Jurkat, Clone E6-1 (cell line): ENCODE measurements at places on chromosomes 1 and 21.

DNA sequence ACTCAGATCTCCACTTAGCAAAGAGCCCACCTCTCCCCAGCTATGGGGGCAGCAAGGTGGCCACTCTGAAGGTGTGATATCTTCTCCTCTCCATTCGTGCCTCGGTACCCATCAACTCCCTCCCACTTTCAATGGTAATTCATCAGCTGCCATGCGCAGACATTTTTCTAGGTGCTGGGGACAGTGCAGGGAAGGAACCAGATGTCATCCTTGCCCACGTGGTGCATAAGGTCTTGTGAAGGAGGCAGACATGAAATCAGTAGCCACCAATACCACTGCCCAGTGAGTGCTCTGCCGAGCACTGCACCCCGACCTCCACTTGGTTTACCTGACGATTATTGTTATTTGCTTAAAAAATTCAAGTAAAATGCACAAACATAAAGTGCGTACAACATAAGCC lies 76.3 kb upstream of the CSF3R start:
- DNase-seq = no peak

GRCh38 chr1:63073309-63074306 lies 248.8 kb upstream of the FOXD3 start:
- DNase-seq = no peak

GRCh38 chr1:168466714-168467131 lies 77.1 kb downstream of the XCL2 start:
- DNase-seq = no peak

DNA sequence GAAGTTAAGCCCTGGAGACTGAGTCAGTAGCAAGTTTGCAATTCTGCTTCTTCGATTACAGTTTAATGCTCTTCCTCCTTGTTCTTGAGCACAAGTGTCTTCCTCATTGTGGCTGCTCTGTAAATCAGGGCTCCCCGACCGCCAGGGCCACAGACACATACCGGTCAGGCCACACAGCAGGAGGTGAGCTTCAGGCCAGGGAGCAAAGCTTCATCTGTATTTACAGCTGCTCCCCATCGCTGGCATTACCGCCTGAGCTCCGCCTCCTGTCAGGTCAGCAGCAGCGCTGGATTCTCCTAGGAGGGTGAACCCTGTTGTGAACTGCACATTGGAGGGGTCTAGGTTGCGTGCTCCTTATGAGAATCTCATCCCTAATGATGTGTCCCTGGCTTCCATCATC lies 1.7 kb upstream of the TRAPPC10 start:
- no peak for DNase-seq

DNA sequence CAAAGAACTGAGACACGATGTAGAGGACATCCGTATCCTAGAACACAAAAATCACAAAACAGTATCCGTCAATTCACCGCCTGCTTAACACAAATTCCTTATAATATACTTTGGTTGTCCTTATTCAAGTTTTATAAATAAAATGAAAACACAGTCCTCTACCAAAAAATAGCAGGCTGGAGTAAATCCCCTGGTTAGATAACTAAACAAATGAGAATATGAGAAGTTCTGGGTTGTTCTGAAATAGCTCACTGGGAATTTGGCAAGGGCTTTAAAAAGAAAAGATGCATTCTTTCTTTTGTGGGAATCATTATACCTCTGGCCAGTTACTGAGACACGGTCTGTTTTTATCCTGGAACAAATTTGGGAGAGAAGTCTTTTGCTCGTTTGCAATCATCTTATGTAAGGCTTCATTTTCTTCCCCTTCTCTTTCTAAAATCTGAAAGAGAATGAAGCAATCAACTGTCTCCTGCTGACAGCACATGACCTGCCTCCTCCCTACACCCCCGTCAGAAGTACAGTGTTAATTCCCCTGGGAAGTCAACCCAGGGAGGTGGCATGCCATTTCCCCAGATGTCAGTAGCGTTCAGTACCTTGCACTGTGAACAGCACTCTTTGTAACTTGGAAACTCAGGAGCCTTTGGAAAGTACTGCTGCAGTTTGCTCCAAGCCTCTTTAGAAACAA lies 37.1 kb upstream of the RAP1GAP start:
- DNase-seq = no peak

DNA sequence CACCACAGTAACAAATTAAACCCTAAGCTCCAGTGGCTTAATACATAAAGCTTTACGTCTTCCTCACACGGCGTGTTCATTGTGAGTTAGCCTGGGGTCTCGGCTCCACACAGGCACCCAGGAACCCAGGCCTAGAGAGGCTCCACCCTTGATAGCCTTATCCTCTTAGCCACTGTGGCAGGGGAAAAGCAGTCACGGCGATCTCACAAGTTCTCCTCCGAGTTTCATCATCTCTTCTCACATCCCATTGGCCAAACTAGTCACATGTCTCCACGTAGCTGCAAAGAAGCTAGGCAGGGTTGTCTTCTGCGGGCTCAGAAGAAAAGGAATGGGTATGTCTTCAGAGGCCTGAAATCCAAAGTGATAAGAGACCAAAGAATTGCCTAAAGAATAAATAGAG lies 122.3 kb upstream of the GRIK3 start:
- DNase-seq = no peak

GRCh38 chr1:44154049-44154448 lies 12.6 kb upstream of the KLF18 start:
- DNase-seq = no peak

DNA sequence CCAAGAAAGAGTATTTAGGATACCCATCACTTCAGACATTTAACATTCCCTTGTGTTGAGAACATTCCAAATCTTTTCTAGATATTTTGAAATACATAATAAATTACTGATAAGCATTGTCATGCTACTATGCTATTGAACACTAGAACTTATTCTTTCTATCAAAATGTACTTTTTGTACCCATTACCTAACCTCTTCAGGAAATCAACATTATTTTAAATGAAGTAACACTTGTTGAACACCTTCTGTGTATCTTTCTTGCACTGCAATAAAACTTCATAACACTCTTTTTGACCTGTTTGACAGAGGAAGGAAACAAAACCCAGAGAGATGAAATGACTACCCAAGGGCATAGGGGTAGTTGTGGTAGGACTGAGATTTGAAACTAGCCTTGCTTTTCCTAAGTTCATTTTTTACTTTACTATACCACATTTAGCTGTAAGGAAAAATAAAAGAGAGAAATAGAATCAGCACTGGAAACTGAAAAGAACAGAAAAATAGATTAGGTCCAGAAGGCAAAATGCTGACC lies 99.4 kb downstream of the UCHL5 start:
- DNase-seq = no peak

- no peak for DNase-seq
These were observed 13.9 kb upstream of the LY9 start for GRCh38 chr1:160781914-160782689.

DNA sequence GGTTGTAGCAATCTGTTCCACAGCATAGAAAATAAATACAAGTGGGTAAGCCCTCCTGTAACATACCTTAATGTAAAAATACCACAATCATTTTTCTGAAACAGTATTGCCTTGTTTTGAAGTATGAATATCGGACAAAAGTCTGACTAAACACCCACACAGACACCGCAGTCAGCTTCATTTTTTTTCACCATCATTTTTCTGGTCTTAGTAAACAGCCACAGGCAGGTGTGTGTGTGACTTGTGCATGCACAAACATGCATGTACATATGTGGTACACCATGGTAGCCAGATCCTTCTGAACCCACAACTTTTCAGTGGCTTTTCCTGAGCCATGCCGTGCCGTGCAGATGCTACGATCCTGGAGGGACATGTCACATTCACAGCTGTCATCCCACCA lies 261.7 kb downstream of the PCP4 start:
- DNase-seq = no peak

DNA sequence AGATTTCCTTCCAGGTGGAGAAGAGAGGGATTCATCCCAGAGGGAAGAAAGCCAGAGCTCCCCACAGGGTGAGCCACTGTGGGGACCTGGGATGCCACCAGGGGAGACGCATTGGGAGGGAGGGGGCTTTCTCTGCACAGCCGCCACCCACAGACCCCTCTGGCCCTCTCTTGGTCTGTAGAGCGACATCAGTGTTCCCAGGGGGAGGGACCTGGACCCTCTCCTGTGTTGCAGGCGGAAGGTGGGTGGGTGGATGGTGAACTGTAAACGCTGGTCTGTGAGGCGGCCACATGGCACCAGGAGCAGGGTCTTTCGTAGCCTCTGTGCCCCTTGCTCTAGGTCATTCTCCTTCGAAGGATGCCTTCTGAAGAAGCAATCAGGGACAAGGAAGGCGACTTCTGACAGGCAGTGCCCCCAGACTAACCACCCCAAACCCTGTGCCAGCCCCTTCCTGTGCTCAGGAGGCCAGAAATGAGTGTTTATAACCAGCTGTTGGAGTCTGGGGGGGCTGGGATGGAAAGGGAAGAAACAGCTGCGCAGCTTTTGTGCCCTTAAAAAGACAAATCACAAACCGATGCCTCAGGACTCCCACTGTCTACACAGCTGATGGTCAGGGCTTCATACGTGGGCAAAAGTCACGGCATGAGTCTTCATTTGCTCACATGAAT lies 121.4 kb upstream of the ZBTB40 start:
- DNase-seq = no peak

DNA sequence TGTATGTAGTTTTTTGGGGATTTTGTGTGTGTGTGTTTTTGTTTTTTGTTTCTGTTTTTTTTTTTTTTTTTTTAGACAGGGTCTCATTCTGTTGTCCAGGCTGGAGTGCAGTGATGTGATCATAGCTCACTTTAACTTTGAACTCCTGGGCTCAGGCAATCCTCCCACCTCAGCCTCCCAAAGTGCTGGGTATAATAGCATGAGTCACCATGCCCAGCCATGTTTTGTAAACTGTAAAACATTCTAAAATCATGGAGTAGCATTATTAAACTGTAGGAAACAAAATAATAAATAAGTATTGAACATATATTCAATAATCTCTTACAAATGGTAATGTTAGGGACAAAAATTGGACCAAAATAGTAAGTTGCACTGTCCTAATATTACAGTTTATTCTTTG lies 124.0 kb downstream of the FAF1 start:
- DNase-seq = no peak

DNA sequence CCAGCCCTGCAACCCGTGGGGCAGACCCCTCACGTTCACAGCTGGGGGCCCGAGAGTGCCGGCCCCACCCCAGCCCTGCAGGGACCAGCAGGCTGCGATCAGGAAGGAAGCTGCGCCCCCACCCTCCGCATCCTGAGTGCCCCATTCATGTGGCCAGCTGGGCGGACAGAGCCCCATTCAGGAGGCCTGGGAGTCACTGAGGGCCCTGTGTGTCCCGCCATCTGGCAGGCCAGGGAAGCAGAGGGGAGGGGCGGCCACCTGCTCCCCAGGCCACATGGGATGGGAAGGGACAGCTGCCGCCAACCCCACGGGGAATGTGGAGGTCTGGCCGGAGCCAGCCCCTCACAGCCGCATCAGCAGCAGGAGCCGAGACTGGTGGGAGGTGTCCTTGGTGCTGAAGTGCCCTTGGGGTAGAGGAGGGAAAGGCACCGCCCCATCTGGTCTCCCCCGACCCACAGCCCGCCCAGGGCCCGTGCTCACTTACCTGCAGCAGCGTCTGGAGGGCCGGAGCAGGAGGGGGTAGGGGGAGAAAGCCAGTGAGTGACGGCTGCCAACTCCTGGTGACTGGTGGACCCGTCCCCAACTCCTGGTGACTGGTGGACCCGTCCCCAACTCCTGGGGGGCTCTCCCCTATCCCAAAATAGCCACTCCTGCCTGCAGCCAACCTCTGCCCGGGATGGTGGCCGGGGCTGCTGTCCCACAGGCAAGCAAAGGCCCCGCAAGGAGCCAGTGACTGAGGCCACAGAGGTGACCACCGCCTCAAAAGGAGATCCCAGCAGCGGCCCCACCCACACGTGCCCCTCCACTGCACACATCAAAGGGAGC lies 8.7 kb downstream of the ACAP3 start:
- DNase-seq = no peak

GRCh38 chr1:1629430-1630190 lies 2.4 kb upstream of the MMP23B start:
- peak; percentile 83 for DNase-seq

- DNase-seq = no peak
These were observed 151.7 kb upstream of the ZNF648 start for GRCh38 chr1:182213163-182213562.

- DNase-seq = no peak
These were observed 12.2 kb downstream of the FCRLB start for GRCh38 chr1:161733526-161733925.

DNA sequence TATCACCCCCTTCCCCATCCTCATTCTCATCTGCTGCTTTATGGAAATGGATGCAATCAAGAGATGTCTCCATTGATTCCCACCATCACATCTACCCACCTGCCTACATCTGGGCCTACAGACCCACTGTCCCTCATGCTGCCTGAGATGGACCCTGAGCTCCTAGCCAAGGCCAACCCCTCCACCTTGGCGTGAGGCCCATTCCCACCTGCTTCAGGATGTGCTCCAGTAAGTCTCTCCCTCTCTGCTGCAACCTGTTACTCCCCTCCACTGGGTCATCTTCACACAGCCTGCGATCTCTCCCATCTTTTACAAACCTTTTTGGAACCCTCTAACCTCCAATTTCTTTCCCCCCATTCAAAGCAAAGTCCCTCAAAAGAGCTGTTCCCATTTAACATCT lies 4.5 kb upstream of the GALE start:
- DNase-seq = no peak

DNA sequence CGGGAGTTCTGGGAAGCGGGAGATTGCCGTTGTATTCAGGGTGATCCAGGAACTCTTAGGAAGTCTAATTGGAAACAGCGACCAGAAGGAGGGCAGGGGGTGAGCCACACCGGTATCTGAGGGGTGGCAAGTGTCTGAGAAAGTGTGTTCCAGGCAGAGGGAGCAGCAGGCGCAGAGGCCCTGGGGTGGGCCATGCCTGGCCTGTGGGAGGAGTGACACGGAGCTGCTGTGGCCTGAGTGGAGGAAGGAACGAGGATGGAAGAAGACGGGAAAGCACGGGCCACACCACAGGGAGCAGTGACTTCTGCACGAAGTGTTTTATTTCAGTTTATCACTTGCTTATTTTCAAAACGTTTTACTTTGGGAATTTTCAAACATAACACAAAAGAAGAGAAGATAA lies 11.3 kb downstream of the PER3 start:
- DNase-seq = no peak

- no peak for DNase-seq
These were observed 22.3 kb upstream of the CASQ2 start for GRCh38 chr1:115790846-115791245.

- peak; percentile 98 for DNase-seq
These were observed 35.4 kb downstream of the RSPH1 start for GRCh38 chr21:42460391-42461184.

GRCh38 chr1:54312796-54313316 lies 93.3 kb downstream of the SSBP3 start:
- peak; percentile 60 for DNase-seq

GRCh38 chr1:72357411-72357810 lies 75.1 kb upstream of the NEGR1 start:
- DNase-seq = no peak

- DNase-seq = no peak
These were observed 324.0 kb upstream of the VAMP3 start for GRCh38 chr1:7447093-7447492.

DNA sequence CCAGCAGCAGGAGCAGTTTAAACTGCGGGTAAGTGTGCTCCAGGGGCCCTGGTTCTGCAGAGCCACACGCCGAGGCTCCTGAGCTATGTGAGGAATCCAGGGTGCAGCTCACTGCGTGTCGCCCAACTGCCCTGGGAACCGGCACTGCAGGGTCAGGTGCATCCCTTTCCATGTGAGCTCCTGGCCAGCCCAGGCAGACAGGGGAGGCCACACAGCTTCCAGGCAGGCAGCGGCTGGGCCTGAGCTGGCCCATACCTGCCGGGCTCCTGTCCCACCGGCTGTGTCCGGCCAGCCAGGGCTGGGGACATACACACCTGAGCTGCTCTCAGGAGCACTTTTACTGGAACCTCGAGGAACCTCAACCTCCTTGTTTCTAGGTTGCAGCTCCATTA lies 18.6 kb upstream of the COL18A1 start:
- DNase-seq = no peak
